ENCODE measurements at places on chromosomes 1 and 21.

DNA sequence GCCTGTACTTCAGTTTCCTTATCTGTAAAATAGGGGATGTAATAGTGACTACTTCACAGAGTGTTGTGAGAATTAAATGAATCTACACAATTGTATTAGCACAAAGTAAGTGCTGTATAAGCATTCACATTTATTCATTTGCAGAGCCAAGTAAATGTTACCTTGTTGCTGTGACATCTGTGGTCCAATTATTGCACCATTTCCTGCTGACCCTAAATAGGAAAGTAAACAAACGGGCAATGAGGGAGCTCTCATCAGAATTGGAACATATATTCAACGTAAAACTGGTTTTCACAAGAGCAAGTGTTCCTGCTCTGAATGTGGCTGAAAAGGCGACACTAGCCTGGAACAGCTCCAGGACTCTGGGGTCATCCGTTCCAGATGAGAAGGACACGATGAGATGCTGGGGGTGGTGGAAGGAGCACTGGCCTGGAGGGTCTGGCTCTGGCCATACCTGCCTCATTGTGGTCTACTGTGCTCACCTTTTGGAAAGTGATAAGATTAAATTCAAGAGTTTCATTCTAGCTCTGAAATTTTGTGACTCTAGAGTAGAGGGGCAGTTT, 34.5 kb downstream of the PROX1 start:
- no peak for DNase-seq

DNA sequence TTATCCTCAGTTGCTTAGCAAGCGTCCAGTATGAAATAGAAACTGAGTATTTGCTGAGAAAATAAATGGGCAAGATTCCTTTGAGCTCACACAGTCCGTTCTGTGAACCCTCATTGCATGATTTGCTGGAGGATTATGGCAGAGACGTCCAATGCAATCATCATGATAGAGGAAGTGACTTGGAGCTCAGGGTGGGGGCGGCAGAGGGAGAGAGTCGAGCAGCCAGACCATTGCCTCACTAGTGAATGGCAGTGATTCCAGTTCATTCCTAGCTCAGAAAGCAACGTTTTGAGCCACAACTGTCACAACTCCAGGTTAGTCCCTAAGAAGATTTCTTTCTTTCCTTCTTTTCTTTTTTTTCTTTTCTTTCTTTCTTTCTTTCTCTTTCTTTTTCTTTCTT, 27.5 kb upstream of the COL9A2 start:
- DNase-seq, result no peak

DNA sequence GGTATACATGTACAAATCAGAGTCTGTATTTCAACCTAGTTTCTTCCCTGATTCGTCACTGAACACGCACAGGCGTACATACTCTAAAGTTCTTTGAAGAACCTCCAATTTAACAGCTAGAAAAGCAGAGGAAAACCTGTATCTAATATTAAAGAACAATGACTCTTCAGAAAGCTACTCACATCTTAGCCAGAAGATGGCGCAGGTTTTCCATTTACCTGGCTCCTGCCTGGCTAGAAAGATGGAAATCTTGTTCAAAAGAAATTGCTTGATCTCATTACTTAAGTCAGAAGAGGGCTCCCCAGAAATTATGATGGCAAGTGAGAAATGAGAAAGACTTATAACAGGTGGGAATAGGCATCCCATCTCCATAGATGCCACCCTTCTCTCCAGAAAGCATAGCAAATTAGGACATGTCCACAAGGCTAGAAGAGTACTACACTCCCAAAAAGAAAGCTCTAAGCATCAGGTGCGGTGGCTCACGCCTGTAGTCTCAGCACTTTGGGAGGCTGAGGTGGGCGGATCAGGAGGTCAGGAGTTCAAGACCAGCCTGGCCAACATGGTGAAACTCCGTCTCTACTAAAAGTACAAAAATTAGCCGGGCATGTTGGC, 19.0 kb upstream of the L1TD1 start:
- peak; percentile 74 for DNase-seq

GRCh38 chr1:10710489-10710888, 86.0 kb downstream of the CASZ1 start:
- no peak for DNase-seq

GRCh38 chr1:68442822-68443556, 6.8 kb downstream of the RPE65 start:
- DNase-seq, result no peak

Data from NCI-H2107 (cell line).